HT-29 (cell line): ENCODE measurements at places on chromosomes 7 and 10. TPM values are rescaled to one million over a fixed set of nuclear protein-coding genes. Genes with fewer than 3 reads are reported as not detected.

APBB1IP gene
- not detected in 2 replicates for total RNA-seq

DNA sequence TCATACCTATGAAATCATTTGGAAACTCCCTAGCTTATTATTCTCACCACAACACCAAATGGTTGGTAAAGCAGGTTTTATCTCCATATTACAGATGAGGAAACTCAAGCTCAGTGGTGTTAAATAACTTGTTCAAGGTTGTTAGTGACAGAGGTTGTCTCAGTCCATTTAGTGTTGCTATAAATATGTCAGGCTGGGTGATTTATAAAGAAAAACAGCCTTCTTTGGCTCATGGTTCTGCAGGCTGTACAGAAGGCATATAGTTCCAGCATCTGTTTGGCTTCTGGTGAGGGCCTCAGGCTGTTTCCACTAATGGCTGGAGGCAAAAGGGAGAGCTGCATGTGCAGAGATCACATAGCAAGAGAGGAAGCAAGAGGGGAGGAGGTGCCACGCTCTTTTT lies 96.6 kb downstream of the ZNF438 start:
- DNase-seq: no peak

GRCh38 chr10:121248266-121248665 lies 350.0 kb downstream of the FGFR2 start:
- no peak for DNase-seq

DNA sequence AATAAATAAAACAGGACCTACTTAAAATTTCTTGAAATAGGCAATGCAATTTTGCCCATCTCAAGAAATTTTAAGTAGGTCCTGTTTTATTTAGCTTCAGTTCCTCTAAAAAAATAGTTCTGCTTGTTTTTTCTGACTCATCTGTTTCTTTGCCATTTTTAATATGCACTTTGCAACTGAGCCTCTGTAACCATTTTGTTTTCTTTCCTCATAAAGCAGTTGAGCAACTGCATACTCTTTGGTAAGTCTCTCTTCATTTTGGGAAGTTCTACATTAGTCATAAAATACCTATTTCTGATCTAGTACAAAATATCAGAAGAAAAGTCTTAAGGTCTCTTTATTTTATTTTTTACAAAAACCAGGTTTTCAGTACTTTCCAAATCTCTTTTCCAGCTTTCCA lies 18.0 kb downstream of the TAS2R40 start:
- DNase-seq: no peak

DNA sequence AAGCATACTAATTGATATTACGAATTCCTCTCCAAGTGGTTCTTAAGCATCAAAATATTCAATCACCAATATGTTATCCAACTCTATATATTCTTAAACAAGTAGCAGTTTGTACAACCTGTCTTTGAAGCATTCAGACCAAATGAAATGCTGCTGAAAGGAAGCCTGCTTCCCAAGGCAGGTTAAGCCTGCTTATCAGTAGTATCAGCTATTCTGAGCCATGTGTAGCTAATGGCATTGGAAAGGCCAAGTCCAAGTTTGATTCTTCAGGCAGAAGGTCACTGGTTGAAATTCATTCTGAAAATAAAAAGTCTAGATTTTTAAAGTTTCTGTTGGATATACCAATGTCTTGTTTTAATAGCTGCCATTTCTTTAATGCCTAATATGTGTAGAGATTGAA lies 328.7 kb downstream of the LHFPL3 start:
- DNase-seq: no peak
